Mesendoderm (in vitro differentiated cells): ENCODE measurements at places on chromosomes 2 and 18.

- DNase-seq: no peak
Measured at GRCh38 chr2:213227458-213227857, 56.8 kb upstream of the SPAG16 start.

GRCh38 chr18:35688757-35689156, 107.2 kb downstream of the GALNT1 start:
- DNase-seq: peak; percentile 8

- DNase-seq: no peak
Measured at GRCh38 chr2:24073816-24074215, 2.3 kb downstream of the SF3B6 start.

- no peak for DNase-seq
Measured at GRCh38 chr2:23645230-23645808, 260.3 kb downstream of the KLHL29 start.

GRCh38 chr2:70982971-70983370, 4.5 kb downstream of the ANKRD53 start:
- DNase-seq: no peak

DNA sequence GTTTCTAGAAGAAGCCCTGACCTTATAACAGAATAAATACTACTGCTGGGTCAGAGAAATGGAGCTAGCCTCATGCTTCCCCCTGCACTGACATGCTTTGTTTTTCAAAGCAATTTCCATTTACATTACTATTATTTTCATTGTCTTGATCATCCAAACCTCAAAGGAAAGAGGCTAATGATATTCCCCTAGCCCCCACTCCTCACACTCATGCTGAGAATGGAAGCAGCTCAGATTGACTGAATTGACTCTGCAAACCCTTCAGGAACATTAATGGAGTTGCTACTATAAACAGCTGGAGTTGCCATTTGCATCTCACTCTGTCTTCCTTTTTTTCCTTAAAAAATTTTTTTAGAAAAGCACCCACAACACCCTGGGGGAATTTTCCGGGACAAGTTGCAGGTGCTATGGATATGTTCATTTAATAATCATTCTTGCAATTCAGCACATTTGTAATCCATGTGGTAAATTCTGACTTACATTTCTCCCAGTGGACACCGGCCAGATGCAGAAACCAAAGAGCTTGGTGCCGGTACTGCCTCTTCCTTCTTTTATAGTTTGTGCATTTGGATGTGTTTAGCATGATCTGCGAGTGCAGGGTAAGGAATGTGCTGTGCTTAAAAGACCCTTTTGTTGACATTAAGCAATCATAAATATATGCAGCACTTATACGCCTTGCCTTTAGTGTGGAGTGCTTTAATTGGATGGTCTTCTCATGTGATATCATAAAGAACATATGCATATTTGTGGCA, 103.3 kb upstream of the OSR1 start:
- no peak for DNase-seq

DNA sequence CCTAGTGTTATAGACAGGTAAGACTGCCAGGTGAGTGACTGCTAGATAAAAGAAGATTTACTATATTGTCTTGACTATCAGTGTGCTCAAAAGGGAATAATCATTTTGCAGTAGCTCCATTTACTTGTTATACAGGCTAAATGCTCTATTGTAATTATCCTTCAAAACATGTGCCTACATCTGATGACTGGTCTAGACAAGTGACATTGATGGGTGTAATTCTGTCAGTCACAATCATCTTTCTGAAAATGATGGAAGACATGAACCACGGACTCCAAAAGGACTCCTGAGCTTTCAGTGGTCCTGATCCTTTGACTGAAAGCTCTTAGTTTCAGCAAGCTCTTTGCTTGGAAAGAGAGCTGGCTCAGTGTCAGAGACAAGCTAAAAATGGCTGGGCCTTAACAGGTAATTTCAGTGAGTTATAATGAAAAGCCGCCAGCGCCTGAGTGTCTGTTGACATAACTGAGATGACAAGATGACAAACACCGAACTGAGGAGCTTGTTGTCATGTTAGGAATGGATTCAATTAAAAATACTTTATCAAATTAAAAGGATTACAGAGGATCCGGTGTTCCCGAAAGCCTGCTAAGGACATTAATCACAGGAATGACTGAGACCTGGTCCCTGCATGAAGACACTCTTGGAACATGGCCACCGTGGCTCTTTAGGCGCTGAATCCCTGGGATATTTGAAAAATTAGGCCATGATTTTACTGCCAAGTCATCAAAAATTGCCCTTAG, 141.7 kb downstream of the CMPK2 start:
- DNase-seq: no peak

DNA sequence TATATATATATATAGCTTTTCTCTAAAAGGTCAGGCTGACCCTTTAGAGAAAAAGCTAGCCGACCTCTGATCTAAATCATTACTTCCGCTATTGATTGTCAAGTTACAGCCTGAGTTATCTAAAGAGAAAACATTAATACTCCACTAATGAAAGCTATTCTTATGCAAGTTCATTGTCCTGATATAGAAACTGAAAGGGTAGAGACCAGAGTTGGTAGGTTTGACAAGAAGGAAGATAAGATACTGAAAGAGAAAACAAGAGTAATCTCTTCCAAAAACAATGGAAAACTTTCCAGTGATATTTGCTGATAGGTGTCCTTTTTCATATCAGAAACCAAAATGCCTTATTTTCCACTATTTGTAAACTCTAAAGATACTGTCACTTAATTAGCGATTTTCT, 62.8 kb upstream of the SLC39A10 start:
- peak; percentile 31 for DNase-seq

GRCh38 chr2:170815746-170816503, 762 bp upstream of the GAD1 start:
- peak; percentile 91 for DNase-seq

GRCh38 chr2:230899287-230899686, 25.8 kb downstream of the GPR55 start:
- peak; percentile 42 for DNase-seq

DNA sequence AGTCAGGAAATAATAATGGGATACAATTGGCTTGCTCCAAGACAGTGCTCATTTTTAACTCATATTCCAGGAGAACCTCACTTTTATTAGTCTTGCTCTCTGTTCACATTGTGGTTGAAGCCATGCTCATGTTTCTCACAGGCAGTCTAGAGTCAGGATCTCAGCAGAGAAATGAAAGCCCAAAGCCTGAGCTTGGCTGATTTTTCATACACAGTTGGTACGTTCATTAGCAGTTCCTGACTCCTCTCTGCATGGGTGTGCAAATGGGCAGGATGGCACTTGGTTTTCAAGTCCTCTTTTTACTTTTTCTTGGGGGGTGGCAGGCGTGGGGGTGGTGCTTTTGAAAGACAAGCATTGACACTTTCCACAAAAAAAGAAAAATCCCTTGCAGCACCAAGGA, 56.0 kb upstream of the KLF7 start:
- no peak for DNase-seq

- no peak for DNase-seq
Measured at GRCh38 chr2:15666861-15667808, 75.5 kb downstream of the DDX1 start.

GRCh38 chr2:152171718-152172117, 3.8 kb downstream of the STAM2 start:
- no peak for DNase-seq

GRCh38 chr18:35949903-35950627, 22.4 kb upstream of the RMP24 start:
- DNase-seq: peak; percentile 86

- no peak for DNase-seq
Measured at GRCh38 chr2:226050822-226051221, 651.3 kb downstream of the NYAP2 start.

DNA sequence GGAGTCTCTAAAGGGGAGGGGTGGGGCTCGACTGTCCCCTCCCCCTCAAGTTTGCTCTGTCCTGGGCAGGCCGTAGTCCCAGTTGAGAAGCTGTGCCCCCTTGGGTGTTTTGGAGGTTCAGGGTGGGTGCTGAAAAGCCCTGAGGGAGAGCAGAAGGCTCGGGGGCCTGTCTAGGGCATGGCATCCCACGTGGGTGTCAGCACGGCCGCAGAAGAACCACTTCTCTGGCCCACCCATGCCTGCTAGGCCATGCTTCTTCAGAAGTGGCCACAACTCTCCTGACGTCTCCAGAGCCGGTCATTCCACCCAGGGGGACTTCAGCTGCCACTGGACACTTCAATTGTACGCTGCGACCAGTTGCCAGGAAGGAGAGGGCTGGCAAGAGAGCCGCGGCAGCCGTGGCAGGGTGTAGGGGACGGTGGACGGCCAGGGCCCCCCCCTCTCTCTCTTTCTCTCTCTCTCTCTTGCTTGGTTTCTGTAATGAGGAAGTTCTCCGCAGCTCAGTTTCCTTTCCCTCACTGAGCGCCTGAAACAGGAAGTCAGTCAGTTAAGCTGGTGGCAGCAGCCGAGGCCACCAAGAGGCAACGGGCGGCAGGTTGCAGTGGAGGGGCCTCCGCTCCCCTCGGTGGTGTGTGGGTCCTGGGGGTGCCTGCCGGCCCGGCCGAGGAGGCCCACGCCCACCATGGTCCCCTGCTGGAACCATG, at the start of gene INPP5D:
Gene INPP5D, plus strand, starts transcription at position 546 of the 704 bp plus-strand sequence. Its CDS starts 137 bp downstream, at position 683.
- DNase-seq: no peak

- DNase-seq: no peak
Measured at GRCh38 chr2:126856403-126856802, 42.3 kb upstream of the TEX51 start.

- DNase-seq: no peak
Measured at GRCh38 chr2:230930149-230930780, 5.2 kb upstream of the GPR55 start.

- peak; percentile 59 for DNase-seq
Measured at GRCh38 chr2:172434821-172435605, 7.6 kb downstream of the ITGA6 start.

DNA sequence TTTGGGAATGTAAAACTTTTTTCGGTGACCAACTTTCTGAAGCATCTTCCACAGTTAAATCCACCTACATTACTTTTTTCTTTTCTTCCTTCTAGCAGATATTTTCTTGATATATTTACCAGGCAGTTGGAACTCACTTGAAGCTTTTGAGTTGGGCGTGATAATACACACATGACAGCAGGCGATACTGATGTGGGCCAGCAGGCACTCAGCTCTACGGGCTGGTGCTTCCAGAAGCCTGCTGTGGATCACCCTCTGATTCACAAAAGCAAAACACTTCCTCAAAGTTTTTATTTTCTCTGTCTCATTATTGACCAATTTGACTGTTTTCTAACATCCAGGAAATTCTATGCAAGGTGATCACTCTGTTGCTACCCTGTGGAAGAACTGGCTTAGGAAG, 22.9 kb downstream of the GRHL1 start:
- DNase-seq: no peak
